A549 treated with GW870086 at 1 μM for 4 hours (cell line): ENCODE measurements at places on chromosomes 3 and 15. TPM values are rescaled to one million over a fixed set of nuclear protein-coding genes. Genes with fewer than 3 reads are reported as not detected.

The CLDN11 gene
- 0.17 to 0.32 TPM (median 0.28 TPM) in 4 of 5 replicates, not detected in the other for total RNA-seq

The CPNE9 gene
- total RNA-seq = 0.08 to 0.37 TPM (median 0.15 TPM) in 5 replicates

The GNB4 gene
- 9.7 to 16.0 TPM (median 14.1 TPM) in 5 replicates for total RNA-seq

The UPK1B gene
- 9.3 to 14.5 TPM (median 12.9 TPM) in 5 replicates for total RNA-seq

The DISP2 gene
- 0.58 to 2.5 TPM (median 1.6 TPM) in 5 replicates for total RNA-seq

The DMXL2 gene
- total RNA-seq = 11.1 to 20.3 TPM (median 17.2 TPM) in 5 replicates

The FANCD2OS gene
- not detected in 5 replicates for total RNA-seq

The SUSD5 gene
- 2.9 to 4.2 TPM (median 3.4 TPM) in 5 replicates for total RNA-seq

The SUMF1 gene
- 19.5 to 23.5 TPM (median 21.0 TPM) in 5 replicates for total RNA-seq

The USP13 gene
- total RNA-seq = 9.3 to 11.6 TPM (median 9.8 TPM) in 5 replicates

The CYP19A1 gene
- 0.17 to 0.45 TPM (median 0.33 TPM) in 4 of 5 replicates, not detected in the other for total RNA-seq

The ACSBG1 gene
- total RNA-seq = 0.17 to 0.59 TPM (median 0.31 TPM) in 5 replicates

The CFAP100 gene
- total RNA-seq = not detected in 5 replicates

The ASB14 gene
- total RNA-seq = not detected in 5 replicates

The CD80 gene
- total RNA-seq = not detected in 5 replicates

The GOLGA6L7 gene
- not detected in 5 replicates for total RNA-seq

The GABRA5 gene
- total RNA-seq = 78.4 to 116 TPM (median 105 TPM) in 5 replicates

The CTXN2 gene
- 0.05 TPM in 1 of 5 replicates, not detected in the others for total RNA-seq

The THAP10 gene
- total RNA-seq = 3.7 to 6.3 TPM (median 4.8 TPM) in 5 replicates

The SLC9C1 gene
- not detected in 5 replicates for total RNA-seq

The IMPG2 gene
- total RNA-seq = not detected in 5 replicates

The SLC24A5 gene
- total RNA-seq = not detected in 5 replicates

The ZBED2 gene
- total RNA-seq = 0.11 to 0.29 TPM (median 0.16 TPM) in 5 replicates

The IGF2BP2 gene
- 8.7 to 12.0 TPM (median 10.8 TPM) in 5 replicates for total RNA-seq

The DPPA4 gene
- total RNA-seq = not detected in 5 replicates

The CSTA gene
- total RNA-seq = 0.43 to 2.0 TPM (median 0.81 TPM) in 5 replicates

The PLA2G4E gene
- total RNA-seq = not detected in 5 replicates

The STRIT1 gene
- not detected in 5 replicates for total RNA-seq

The ALDH1A3 gene
- total RNA-seq = 14.6 to 19.7 TPM (median 16.5 TPM) in 5 replicates

The PEX11A gene
- total RNA-seq = 8.4 to 10.1 TPM (median 8.8 TPM) in 5 replicates

The CDHR4 gene
- 0.21 to 0.52 TPM (median 0.32 TPM) in 4 of 5 replicates, not detected in the other for total RNA-seq

The LNP1 gene
- total RNA-seq = 0.66 to 1.3 TPM (median 0.89 TPM) in 5 replicates

The SNX33 gene
- 10.3 to 15.7 TPM (median 14.2 TPM) in 5 replicates for total RNA-seq

The HHLA2 gene
- total RNA-seq = 0.08 to 0.21 TPM in 2 of 5 replicates, not detected in the others

The GRK7 gene
- total RNA-seq = not detected in 5 replicates

The CCDC39 gene
- 0.17 TPM in 1 of 5 replicates, not detected in the others for total RNA-seq

The SLC7A14 gene
- 0.01 TPM in 1 of 5 replicates, not detected in the others for total RNA-seq

The TBC1D5 gene
- 9.5 to 15.1 TPM (median 14.3 TPM) in 5 replicates for total RNA-seq
